ENCODE measurements at places on chromosomes 3 and 15.

DNA sequence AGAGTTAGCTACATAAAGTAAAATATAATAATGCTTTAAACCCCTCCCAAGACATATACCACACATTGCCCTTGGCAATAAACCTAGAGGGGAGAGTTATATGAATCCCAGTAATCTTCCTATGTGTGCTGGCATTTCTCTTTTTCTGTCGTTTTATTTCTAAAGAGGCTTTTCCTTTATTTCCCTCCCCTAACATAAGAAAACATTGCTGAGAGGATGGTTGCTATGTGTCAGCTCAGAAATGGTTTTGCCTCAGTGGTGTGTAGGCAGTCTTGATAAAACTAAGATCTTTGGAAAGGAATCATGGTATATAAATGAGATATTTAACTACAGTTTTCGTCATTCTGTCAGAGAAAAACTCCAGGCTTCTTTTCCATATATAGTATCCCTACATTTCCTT, 30.0 kb downstream of the CCDC191 start:
- no peak for DNase-seq

DNA sequence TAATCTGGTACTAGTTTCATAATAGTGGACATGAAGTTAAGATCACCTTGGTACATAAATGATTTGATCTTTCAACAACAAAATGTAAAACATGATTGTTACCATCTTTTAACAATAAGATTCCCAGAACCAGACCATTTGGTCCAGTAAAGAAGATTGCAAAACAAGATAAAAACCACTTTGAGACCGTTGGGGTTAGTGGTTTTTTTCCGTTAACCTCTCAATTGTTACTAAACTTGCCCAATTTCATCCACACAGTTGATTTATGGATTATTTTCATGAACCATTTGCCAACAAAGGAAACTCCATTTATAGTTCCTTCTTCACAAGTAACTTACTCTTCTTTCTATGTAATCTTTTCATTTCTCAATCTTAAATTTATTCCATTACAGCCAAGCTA, 53.8 kb downstream of the ATP8B4 start:
- DNase-seq, result no peak

GRCh38 chr3:41898631-41899030, 63.3 kb downstream of the ULK4 start:
- no peak for DNase-seq

- no peak for DNase-seq
Observed at GRCh38 chr3:150006794-150007193, 36.1 kb upstream of the PFN2 start.

DNA sequence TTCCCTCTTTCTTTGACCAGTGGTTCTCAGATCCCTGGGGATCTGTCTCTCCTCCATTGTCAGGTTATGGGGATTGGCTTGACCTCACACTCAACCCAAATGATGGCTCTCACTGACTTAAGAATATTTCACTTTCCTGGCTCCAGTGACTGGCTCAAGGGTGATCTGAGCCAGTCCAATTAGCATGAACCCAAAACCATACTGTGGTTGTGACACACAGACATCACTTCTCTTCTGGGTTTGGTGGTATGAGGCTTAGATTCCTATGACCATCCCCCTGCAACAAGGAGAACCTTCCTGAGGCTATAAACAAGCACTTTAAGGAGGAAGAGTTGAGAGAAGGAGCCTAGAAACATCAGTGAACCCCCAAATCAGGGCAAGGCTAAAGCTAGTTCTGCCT, 85.8 kb downstream of the KCNAB1 start:
- no peak for DNase-seq

DNA sequence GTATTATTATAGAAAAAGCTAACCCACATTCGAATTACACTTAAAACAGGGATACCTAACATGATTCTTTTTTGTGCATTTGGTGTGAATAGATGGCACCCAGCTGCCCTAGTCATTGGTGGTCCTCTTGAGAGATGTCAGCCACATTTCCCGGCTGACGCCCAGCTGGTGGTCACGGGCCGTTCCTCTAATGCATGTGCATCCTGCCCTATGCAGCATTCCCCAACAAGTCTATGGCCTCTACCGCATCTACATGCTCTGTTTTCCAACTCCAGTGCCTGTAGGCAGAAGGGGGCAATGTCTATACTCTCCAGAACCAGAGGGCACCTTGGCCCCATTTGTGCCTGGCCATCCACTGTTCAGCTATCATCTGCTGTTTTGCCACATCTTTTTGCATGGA, 78.6 kb upstream of the PRICKLE2 start:
- no peak for DNase-seq

GRCh38 chr3:133540896-133541674, 32.4 kb upstream of the CDV3 start:
- no peak for DNase-seq

DNA sequence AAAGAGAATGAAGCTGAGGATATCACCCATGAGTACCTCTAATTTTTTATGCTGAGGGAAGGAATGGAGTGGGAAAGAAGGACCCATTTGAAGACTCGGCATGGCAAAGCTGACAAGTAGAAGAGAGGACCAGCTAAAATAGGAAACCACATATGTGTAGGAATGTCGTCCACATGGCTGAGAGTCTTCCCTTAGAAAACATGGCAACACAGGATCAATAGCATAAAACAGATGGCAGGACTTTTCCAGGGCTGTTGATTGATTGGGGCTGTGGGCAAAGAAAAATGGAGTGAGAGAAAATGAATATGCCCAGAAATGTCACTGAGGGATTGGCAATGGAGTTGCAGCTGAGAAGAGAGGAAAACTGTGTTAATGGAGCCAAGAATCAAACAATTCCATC, 76.2 kb upstream of the PRICKLE2 start:
- no peak for DNase-seq

- DNase-seq, result peak; percentile 7
Observed at GRCh38 chr3:44624749-44625480, at the start of gene ZNF197. Gene ZNF197, plus strand, starts transcription at chr3:44625036. Its CDS starts 4,119 bp downstream, at chr3:44629155.

DNA sequence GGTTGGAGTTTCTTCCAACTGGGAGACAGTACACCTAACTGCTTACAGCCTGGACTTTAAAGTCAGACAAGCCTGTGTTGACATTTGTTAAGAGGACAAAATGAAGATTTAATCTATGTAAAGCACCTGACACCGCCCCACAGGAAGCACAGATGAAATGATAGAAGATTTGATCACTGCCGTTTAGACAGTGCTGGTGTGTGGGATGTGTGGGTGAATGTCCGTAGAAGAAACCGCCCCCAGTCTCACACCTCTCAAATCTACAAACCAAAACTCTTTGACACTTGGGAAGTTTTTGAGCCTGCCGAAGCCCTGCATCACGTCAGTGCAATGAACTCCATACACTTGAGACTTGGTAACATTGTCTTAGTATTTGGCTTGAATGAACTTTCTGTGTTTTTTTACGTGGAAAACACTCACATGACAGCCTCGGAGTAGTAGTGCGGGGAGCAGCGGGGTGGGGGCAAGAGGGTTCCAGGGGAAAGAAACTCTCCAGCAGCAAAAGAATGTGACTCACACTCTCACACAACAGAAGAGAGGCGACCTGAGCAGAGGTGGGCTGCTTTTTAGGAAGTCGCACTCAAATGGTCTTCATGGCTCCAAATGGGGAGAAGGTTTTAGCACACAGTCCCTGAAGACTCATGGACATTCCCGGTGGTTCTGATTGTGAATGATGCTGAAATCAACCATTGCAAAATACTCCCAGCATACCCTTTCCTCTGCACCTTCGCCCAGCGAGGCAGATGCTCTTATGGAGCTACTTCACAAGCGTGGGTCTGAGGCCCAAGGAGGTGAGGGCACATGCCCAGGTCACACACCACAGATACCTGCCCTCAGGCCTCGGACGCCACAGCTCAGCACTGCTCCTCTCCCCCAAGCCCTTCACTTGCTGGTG, 79.2 kb downstream of the SRGAP3 start:
- DNase-seq, result no peak

GRCh38 chr3:112167758-112168157, 34.7 kb upstream of the GCSAM start:
- DNase-seq, result no peak

DNA sequence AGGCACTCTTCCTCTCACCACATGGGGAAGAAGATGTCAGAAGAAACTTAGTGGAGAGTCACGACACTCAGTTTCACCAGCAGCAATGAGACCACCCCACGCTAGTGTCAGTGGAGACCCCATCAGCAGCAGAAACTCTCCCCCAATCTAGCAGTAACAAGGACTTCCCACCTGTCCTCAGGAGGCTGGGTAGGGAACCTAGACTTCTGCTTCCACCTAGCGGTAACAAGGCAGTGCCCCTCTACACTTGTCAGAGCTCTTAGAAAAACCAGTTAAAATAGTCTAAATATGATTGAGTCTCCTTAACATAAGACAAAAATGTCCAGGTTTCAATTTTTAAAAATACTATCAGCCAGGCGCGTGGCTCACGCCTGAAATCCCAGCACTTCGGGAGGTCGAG, 57.3 kb downstream of the TRAT1 start:
- DNase-seq, result no peak

DNA sequence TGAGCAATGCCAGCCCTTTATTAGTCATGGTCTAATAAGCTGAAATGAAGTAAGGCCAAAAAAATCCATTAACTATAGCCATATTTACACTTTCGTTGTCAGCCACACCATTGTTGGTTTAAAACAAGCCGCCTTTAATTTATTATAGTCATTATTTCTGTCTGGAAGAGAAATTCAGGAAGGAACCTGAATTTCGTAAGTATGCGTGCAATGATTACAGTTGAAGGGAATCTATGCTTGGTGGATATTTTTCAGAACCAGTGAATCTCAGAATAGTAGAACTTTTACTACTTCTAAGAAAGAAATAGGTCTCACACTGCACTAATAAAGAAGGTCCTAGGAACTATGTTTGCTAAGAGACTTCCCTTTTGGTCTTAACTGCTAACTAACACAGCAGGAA, 59.1 kb downstream of the FAM43A start:
- DNase-seq, result no peak

DNA sequence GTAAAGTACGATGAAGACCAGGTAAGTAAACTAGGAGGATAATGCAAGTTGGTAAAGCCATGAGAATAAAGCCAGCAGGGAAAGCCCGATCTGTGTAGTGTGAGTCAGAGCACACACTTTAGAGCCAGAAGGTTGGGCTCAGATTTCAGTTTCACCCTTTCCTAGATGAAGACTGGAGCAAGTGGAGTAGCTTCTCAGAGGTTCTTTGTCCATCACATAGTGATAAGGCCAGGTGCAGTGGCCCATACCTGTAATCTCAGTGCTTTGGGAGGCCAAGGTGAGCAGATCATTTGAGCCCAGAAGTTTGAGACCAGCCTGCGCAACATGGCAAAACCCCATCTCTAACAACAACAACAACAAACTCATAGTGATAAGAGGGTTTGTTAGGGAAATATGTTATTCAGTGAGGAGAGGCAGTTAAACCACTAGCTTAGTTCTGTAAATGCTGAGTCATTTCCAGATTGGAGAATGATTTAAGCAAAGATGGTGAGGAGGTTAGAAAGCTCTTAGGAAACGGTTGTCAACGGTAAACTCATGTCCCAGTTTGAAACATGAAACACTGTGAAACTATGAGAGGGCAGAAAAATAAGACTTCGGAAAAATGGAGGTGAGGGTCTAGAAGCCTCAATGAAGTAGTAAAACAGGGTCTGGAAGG, 39.0 kb downstream of the IL12A start:
- no peak for DNase-seq

DNA sequence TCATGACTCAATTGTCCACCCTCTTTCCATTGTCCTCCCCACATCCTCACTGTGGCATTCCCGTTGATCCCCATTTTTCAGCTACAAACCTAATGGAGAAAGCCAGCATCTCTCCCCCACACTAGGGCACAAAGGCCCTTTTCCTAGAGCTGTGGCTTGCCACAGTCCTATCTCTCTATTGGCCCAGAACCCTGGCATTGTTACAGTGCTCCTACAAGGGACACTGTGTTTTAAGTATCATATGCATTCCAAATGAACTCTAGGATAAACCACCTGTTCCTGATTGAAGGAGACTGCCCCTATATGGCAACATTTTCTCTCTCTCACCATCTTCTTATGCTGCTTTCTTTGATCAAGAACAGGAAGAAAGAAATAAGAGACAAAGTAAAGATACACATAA, 69.4 kb upstream of the SKOR1 start:
- DNase-seq, result no peak

- DNase-seq, result peak; percentile 7
Observed at GRCh38 chr3:194003114-194004057, 132.6 kb upstream of the HES1 start.

GRCh38 chr15:69311319-69311721, 12.6 kb downstream of the PAQR5 start:
- no peak for DNase-seq

DNA sequence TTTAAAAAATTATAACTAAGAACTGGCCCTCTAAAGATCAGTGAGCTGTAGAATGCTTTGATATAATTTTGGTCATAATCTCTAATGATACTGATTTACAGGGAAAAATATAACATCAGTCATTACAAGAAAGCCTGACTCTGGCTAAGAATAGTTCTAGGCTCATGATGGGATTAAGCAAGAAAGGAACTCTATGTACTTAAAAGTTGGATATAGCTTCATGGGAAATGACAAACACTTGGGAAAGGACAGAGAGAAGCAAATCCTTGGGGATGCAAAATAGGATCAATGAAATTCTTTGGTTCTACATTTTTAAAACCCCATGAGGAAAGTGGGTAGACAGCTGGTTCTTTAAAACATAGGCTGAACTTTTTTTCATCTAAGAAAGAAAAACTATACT, 472.7 kb upstream of the NR2F2 start:
- DNase-seq, result no peak

GRCh38 chr15:68592054-68592453, 13.3 kb downstream of the CORO2B start:
- no peak for DNase-seq

- DNase-seq, result no peak
Observed at GRCh38 chr3:53820756-53821580, 25.3 kb downstream of the CHDH start.

DNA sequence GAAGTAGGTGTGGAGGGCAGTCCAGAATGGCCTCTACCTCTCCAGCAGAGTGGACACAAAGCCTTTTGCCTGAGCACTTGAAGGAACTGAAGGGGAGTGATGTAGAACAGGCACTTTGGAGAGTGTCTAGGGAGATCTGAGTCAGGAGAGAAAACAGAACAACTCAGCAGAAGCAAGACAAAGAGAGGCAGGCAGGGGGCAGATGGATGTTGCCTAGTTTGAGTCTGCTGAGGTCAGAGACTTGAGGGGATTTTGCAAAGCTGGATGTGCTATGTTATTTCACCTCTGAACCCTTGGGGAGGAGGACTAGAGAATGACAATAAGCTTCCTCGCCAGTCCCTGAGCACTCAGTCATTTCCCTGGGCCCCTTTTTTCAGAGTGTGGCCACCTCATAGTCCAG, 366.4 kb downstream of the EPHB1 start:
- no peak for DNase-seq

DNA sequence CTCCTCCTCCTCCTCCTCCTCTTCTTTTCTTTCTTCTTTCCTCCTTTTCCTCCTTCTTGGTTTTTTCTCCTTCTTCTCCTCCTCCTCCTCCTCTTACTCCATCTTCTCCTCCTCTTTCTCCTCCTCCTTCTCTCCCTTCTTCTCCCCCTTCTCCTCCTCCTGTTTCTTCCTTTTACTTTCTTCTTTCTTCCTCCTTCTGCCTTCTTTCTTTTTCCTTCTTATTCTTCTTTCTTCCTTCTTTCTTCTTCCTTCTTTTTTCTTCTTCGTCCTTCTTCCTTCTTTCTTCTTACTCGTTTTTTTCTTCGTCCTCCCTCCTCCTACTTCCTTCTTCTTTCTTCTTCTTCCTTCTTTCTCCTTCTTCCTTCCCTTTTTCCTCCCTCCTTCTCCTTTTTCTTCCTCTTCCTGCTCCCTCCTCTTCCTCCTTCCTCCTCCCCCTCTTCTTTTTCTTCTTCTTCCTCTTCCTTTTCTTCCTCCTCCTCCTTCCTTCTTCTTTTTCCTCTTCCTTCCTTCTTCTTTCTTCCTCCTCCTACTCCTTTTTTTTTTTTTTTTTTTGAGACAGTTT, 92.1 kb downstream of the SLMAP start:
- DNase-seq, result no peak

GRCh38 chr3:10467904-10468612, 37.3 kb downstream of the ATP2B2 start:
- DNase-seq, result no peak

Data from stimulated activated CD4-positive, alpha-beta T cell treated with anti-CD3 and anti-CD28 coated beads, Interleukin-15, amount 100 ng/mL, for 1 hour (primary cell).